ENCODE measurements at places on chromosomes 7 and 10.

DNA sequence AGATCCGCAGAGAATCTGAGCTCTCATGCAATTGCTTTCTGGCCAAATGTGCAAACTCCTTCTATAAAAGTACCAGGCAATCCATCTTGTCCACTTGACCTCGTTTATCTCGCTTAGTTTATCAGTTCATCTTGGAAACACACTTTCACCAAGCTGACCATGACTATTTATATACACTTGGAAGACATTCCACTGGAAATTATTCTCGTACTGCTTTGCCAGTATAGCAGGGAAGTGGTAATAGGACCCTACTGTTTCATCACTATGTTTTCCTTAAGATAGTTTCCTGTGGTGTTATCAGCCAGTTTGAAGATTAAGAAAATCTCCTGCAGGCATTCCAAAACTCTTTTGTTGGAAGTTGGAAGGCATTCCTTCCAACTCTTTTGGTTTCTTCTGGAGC is 115.3 kb upstream of the FAM171A1 start:
- no peak for DNase-seq

DNA sequence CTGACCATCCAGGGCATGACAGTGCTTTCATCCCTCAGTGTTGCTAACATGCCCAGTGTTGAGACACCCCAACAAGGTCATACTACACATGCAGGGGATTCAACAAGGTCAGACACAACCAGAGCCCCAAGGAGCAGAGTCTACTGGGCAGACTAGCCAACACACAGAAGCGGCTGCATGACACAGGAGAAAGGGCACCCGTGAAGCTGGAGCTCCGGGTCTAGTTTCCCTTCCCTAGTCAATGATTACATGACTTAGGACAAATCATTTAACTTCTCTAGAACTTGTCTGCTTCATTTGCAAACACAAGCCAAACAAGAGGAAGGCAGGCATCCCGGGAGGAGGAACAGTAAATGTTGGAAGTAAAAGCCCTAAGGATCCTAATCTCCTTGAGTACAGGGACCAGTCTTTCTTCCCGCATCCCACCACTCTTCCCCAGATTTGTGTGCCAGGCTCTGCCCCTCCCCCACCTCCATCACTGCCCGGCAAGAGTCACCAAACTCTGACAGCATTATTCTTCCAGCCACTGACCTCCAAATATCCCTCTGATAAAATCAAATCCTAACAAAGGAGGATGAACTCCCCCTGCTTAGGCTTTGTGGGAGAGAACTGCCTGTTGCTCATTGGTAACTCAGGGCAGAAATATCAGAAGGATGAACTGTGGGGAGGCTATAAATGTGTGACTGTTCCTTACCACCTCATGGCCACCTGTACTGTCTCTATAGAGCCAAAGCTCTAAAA is 104.3 kb downstream of the KCNMA1 start:
- DNase-seq, result no peak

DNA sequence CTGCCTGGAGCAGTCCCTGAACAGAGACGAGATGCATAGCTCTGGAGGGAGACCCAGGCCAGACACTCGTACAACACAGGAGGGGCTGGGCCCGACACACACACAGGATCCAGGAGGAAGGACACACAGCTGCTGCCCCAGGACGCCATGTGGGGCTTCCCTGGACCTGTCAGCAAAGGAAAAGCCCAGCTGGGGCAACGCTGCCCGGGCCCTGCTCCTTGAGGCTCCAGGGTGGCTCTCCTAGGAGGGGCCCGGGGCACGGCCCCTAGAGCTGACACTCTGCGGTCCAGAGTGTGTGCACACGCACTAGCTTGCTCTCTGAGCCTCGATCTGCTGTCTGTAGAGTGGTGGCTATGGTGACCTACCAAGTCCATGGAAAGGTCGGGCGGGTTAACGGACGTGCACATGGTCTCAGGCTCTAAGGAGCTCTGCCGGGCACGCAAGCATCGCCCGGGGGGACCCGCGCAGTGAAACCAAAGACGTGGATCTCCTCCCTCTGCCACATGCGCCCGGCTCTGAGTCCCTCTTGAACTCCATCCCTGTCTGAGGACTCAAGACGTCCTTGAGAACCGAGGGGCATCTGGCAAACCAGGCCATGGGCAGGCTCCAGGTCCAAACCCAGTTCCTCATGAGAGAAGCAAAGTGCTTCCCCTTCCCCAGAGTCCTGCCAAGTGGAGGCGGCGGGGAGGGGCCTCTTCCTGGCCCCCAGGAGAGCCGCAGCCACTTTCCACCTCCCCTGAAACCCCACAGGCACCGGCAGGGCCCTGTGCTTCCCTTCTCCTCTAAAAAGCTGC is 279.0 kb downstream of the ELFN1 start:
- DNase-seq, result no peak

- DNase-seq, result no peak
Observed at GRCh38 chr10:78843495-78843894, 225.3 kb upstream of the ZMIZ1 start.

GRCh38 chr7:102119925-102120324 is 166.7 kb upstream of the SH2B2 start:
- no peak for DNase-seq

GRCh38 chr10:100506596-100507356 is 12.9 kb downstream of the SEC31B start:
- no peak for DNase-seq

DNA sequence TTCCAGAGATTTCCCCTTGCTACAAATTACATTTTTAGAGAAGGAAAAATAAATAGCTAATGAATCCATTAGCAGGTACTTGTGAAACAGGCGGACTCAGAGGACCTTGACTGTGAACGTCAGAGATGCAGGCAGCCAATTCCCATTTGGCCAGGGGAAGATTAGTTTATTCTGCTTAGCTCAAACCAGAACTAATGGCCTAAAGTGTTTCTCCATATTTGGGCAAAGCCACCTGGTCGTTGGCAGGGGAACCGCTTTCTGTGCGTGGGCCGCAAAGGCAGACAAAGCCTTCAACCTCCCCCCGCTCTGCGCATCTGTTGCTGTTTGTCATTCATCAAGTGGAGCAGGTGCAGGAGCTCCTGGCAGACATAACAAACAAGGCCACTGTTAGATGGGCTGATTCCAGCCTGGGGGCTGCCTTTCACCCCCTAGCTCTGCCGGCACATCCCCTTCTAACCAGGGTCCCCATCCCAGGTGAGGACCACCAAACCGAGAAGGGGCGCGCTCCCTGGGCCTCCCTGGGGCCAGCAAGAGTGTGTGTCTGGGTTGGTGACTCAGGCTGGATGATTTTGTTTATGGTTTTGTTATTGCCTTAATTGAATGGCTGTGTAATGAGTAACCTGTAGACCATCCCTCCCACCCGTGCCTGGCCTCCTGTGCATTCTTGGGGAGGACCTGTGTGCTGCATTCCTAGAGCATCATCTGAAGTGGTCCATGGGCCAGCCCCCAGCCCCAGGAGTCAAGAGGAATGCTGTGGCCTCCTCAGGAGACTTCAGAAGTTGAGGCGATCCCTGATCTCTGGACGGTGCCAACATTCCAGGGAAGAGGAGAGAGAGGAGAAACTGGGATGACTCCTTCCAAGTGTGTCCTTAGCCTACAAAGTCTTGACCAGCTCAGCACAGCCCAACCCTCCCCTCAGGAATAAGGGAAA is 14.5 kb upstream of the CPA1 start:
- no peak for DNase-seq

GRCh38 chr10:131891196-131891928 is 9.4 kb upstream of the PPP2R2D start:
- DNase-seq, result no peak

- no peak for DNase-seq
Observed at GRCh38 chr7:142280263-142280662, 22.4 kb upstream of the PRSS58 start.

DNA sequence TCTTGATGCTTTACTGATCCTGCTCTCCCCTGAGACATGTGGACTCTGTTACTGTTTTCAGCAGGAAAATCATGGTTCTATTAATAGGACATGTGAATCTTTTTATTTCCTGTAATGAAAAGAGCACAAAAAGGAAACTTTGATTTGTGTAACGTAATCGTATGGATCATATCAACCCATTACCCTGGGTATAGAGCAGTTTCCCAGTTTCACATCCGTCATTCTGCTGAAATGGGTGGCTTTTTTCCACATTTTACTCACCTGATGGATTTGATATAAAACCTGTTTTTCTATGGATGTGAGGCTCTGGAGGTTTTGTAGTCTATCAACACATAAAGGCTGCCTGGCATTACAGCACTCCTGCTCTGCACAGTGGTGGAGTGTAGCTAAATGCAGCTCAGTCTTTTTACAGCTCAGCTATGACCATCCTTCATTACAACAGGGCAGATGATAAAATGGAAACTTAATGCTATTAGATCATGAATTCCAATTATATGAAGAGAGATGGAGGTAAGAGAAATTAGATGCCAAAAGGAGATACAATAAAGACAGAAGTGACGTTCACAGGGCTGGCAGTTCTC is 486.3 kb upstream of the C7orf33 start:
- no peak for DNase-seq

DNA sequence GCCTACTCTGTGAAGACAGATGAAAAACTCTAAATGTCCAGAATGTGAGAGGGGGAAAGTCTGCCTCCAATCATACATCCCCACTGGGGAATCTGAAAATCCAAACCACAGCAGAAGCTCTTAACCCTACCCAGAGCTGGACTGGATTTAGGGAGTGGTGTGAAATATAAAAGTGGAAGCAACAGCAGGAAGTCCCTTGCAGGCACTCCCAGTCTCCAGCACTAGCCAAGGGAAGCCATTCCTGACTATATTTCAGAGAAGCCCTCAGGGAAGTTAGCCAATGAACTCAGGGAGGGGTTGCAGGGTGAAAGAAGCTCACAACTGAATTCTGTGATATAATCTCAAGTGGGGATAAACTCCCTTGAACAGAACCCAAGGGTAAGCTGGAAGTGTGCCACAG is 51.5 kb downstream of the CRPPA start:
- no peak for DNase-seq

DNA sequence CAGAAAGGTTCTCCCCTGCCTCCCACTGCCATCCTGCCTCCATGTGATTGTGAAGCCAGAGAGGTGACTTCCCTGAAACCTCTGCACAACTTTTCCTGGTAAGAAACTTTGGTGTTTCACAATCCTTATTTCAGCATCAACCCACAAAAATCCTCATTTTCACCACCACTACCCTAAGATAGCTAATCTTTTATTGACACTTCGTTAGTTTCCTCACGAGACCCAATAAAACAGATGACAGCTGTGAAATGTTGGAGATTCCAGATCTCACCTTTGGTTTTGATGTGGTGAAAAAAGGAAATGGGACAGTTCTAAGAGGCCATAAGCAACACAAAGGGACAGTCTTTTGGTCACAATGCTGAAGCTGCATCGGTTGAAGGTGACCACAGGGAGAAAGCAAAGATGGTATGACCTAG is 59.9 kb upstream of the TM9SF3 start:
- DNase-seq, result no peak

DNA sequence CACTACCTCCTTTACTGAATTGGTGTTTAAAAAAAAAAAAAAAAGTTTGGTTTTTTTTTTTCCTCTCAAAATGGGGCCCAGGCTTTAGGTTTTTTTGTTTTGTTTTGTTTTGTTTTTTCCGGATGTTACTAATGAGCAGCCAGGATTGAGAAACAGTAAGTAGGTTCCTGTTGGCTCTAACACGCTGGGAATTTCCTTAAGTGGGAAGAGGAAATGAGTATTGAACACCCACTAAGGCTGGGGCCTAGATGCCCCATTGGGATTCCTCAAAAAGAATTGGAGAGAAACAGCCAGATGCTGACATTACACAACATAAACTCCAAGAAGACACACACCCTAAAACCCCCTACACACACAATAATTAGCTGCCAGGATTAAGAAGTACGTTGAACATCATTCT is 102.2 kb upstream of the NANOS1 start:
- DNase-seq, result no peak

DNA sequence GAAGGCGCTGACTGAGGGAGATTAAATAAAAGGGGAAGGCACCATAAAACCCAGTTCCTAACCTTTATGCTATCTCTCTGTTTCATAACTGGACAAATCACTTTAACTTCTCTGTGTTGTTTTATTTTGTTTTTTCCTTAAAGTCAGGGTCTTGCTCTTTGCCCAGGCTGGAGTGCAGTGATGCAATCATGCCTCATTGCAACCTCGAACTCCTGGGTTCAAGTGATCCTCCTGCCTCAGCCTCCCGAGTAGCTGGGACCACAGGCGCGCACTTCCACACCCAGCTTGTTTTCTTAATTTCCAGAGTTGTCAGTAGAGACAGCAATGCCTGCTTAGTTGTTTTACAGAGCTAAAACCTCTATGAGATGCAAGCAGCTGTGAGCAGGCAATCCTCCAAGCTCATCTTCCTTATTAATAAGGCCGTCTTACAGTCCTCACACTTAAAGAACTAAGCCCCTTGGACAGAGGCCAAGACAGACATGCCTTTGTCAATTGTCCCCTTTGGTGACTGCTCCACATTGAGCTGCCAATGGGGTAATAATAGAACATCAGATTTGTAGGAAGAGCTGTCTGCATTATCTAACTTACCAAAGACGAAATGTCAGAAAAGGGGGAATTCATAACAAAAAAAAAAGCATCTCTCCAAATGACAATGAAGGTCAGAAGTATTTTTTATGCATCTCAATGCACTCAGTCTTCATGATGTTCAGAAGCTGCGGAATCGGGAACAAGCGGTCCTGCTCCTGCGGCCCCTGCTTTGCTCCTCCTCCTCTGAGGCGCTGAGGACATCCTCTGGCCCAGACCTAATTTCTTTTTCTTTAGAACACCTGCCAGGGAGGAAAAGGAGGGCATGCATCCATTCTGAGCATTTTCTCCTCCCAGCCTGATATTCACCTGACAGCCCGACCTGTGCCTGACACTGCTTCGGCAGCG is 62.7 kb upstream of the RNF32 start:
- DNase-seq, result no peak

GRCh38 chr7:3117081-3117480 is 73.4 kb upstream of the CARD11 start:
- no peak for DNase-seq

DNA sequence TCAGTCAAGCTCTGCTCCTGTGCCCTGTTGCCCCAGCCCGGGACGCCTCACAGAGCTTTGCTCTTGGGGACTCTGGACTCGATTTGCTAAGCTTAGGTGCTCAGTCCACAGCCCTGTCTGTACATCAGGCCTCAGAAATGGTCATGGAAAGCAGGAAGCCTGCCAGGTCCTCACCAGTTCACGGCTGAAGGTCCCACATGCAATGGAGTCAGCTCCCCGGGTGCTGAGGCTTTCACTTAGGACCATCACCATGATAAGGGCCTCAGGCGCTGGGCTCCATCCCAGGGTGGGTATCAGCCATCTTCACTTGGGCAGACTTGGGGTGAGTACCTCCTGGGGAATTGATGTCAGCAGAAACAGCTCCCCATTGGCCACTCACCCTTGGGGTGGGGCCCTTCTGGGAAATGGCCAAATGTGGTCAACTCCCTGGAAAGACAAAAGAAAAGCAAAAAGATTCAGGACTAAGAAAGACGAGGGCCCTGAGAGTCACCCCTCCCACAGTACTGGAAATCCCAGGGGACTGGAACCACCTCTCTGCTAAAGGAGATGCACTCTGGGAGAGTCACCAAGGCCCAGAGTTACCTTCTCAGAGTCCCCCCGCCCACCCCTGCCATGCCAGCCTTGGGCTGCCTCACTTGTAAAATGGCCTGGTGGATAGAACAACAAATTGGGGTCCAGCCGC is 37.6 kb downstream of the FAM53B start:
- no peak for DNase-seq
